ENCODE measurements at places on chromosomes 2 and 18.

- DNase-seq: peak; percentile 97
These were observed 56.5 kb upstream of the CREB1 start for GRCh38 chr2:207473049-207473930.

GRCh38 chr2:85667561-85668008, 414 bp downstream of the SFTPB start:
- DNase-seq: no peak

DNA sequence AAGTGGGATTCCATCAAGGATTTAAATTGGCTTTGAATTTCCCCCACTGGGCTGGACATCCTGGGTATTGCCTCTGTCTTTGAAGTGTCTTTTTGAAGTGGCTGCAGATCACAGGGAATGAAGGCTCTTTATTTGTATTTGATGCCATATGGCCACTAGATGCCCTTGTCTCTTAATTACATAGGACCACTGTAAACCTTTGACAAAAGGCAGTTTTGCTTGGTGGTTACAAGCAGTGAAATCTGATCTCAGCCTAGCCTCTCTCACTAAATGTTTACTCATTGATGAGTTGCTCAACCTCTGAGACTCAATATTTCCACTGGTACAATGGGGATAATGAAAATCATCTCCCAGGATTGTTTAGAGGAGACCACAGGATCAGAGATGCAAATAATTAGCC, 102.2 kb downstream of the INSIG2 start:
- DNase-seq: no peak

DNA sequence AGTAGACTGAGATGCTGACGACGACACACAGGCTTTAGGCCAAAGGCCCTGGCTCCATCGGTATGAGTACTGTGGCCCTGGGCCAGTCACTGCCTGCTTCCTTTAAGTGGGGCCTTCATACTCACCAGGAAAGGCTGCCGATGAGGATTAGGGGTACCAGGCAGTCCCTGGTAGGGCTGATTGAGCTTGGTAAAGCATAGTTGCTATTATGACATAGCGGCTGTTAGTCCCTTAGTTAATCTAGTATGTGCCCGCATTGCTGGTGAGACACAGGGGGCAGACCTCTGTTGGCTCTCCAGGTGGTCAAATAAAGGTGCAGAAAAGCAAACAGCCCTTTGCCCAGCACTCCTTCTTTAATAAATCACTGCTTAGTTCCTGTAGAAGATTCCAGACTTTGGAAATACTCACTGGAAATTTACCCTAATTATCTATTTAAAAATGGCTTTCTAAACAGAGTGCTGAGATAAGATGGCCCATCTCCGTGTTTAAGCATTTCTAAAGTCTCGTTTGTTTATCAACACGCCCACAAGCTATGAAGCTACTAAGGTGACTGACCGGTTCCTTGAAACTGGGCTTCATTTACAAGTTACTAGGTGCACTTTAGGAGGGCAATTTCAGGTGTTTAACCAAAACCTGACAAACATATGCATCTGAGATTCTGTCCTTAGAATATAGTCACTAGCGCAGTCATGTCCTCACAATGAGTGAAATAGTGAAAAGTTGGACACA, 8.7 kb upstream of the BIN1 start:
- DNase-seq: no peak

GRCh38 chr2:159155791-159156190, 130.7 kb downstream of the WDSUB1 start:
- DNase-seq: no peak

GRCh38 chr2:35415282-35415681, 940.3 kb upstream of the CRIM1 start:
- DNase-seq: no peak

DNA sequence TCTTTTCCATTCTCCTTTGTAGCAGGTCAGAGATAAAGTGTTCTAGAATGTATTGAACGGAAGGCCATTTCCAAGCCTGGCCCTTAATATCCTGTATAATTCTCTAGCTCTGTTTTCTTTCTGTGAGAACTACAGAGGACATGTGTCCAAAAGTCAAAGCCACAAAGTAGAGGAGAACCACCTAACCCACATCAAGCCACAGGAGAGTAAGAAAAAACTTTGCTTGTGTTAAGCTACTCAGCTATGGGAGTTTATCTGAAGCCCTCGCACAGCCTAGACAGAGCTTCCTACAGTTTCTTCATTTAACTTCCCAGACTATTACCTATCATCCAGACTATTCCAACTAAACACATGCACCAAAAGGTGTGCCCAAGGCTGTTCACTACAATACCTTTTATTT, 22.0 kb downstream of the ADAM17 start:
- no peak for DNase-seq

- no peak for DNase-seq
These were observed 96.7 kb downstream of the GALR1 start for GRCh38 chr18:77346208-77346810.

- DNase-seq: no peak
These were observed 30.5 kb upstream of the PLB1 start for GRCh38 chr2:28465148-28465885.

GRCh38 chr2:115161771-115162493, 719.5 kb downstream of the DPP10 start:
- DNase-seq: no peak

GRCh38 chr2:145157036-145157675, 637.2 kb upstream of the ZEB2 start:
- no peak for DNase-seq

DNA sequence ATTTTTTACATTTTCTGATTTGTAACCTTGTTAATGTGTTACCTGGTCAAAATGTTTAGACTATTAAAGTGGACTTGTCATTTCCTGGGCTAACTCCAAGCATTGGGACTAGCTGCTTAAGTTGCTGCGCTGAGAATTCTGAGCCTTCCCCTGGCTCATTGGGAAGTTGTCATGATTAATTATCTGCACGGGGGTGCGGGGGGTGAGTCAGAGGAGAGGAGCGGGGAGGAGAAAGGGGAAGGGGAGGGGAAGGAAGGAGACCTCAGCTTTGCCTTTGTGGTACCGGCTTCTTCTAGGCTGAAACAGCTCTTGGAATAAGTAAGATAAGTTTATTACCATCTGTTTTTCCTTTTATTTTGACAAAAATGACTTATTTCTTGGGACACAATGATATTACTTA, 52.9 kb upstream of the APCDD1 start:
- no peak for DNase-seq

DNA sequence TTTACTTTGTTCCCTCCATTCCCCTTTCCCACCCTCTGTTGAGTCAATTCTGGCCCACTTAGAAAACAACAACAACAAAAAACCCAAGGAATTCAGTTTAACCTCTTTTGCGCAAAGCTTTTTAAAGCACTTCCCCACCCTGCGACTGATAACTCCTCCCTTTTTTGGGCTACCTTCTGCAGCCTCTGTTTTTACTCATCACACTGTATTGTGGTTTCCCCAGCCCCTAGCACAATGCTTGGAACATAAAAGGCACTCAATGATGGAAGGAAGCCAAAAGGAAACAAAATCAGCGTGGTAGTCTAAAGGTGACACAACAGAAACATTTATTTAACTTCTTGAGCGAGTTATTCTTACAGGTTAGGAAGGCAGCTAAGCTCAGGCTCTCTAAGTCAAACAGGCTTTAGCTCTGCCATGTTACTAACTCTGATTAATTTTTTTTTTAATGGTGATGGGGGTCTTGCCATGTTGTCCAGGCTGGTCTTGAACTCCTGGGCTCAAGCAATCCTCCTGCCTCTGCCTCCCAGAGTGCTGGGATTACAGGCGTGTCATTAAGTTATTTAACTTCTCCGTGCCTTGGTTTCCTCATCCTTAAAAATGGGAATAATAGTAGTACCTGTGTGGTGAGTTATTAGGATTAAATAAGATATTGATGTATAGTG, 1.3 kb downstream of the CEP68 start:
- DNase-seq: peak; percentile 42

- DNase-seq: peak; percentile 48
These were observed 188.3 kb downstream of the GBX2 start for GRCh38 chr2:235979753-235980435.

DNA sequence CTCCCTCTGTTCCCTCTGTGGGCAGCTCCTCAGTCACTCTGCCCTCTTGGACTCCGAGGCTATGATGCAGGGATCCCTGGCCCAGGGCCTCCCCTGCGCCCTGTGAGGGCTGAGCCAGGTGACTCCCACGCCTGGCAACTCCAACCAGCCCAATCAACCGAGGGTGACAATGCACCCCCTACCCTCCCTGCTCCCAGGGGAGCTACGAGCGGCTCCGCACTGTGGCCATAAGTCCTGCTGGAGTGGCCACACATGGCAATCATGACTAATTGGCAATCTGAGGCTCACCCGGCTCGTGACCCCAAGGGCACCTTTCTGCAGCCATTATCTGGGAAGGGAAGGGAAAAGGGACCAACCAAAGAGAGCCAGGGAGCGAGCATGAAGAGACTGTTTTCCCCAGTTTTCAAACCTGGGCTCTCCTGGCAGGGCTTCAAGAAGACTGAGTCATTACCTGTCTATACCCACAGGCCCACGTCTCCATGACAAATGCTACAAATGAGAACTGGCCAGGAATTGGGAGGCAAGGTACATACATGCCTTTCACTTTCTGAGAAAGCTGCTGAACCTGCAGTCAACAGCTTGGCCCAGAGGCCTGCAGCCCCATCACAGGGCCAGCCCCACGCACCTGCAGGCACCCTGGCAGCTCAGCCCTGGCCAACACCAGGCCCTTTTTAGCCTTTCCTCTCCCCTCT, 45.1 kb downstream of the RPL31 start:
- DNase-seq: no peak

- DNase-seq: no peak
These were observed 739.5 kb upstream of the CDH2 start for GRCh38 chr18:28916456-28916855.

GRCh38 chr2:163570391-163570790, 165.4 kb downstream of the FIGN start:
- no peak for DNase-seq

- DNase-seq: no peak
These were observed 151.1 kb upstream of the MSH6 start for GRCh38 chr2:47631792-47632398.

DNA sequence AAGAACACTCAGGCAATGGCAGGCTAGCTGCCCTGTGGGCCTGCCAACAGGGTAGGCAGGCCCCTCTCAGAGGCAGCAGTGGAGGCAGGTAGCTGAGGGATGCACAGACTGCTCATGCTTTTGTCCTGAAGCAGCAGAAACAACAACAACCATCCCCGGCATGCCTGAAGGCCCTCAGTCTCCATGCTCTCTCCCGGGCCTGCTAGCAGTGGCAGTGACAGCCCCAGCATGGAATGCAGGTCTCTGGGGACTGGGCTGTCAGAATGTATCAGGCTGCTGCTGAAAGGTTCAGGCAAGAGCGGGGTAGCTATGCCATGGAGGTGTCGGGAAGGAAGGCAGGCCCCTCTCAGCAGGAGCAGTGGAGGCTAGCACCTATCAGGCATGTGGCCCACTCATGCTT, 209.8 kb downstream of the KCNJ3 start:
- no peak for DNase-seq

GRCh38 chr2:84394628-84395027, 64.5 kb downstream of the SUCLG1 start:
- DNase-seq: no peak

DNA sequence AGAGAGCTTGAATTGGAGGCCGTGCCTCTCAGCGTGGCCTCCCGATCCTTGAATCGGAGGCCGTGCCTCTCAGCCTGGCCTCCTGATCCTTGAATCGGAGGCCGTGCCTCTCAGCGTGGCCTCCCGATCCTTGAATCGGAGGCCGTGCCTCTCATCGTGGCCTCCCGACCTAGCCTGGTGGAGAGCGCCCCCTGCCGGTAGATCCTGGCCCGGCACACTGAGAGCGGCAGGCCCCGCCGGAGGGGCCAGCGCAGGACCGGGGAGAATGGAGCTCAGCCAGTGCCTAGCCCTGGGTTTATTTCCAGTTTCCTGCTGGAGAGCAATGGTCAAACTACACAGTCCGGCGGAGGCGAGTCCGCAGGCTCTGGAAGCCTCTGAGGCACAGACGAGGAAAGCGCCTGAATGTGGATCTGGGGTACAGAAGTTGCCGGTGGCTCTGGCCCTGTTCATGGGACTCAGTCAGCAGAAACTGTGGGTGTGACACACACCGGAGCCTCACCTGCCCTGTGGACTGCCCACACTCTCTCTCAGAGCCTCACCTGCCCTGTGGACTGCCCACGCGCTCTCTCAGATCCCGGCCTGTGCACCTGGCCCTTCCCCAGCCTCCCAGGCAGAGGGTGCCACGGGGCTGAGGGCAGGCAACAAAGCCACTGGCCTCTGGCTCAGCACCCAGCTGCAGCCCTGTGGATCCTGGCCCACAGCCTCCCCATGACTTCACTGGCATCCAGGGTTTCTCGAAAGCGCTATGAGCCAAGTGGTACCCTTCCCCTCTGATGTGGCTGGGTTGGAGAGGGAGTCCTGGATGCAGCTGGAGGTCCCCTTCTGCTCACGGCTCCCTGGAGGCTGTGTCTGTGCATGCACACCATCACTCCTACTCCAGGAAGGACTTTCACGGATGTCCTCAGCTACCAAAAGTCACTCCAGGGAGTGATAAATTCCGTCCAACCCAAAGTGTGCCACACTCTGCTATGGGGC, 1.5 kb downstream of the IL36B start:
- no peak for DNase-seq

GRCh38 chr2:53631313-53632125, 136.1 kb upstream of the CHAC2 start:
- DNase-seq: no peak

DNA sequence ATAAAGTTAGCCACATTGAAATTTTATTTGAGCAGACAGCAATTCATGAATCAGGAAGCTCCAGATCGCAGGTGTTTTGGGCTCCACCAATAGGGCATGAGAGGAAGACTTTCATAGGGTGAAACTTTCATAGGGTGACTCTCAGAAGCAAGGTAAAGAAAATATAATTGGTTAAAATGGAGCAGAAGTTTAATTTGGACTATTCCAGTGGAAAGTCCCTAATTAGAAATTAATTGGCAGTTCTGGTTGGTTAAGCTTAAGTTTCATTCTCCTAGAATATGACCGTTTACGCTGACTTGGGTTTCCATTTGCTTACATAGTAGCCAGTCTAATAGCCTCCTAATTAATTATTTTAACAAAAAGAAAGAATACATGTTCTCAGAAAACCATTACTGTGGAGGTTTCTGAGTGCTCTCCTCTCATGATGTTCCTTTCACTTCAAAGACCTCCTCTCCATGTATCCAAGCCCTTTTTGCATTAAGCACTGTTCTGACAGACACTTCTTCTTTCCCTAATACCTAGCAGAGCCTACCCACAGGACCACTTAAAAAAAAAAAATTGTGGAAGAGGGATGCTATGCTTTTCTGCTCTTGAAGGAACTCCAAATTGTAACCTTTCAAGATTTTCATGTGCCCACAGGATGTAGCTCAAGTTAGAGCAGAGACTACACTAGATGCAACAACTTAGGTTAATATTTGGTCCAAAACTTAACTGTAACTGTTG, 99.1 kb downstream of the MREG start:
- no peak for DNase-seq

- no peak for DNase-seq
These were observed 171.9 kb downstream of the HRH4 start for GRCh38 chr18:24632158-24632988.

- DNase-seq: no peak
These were observed 11.1 kb downstream of the SPOPL start for GRCh38 chr2:138512672-138513071.

GRCh38 chr2:135074216-135074615, 22.1 kb downstream of the RAB3GAP1 start:
- DNase-seq: no peak

- DNase-seq: no peak
These were observed 66.5 kb downstream of the BOLA3 start for GRCh38 chr2:74081030-74081762.

Data from pons (tissue), 1 donor.